ENCODE measurements at places on chromosomes 11 and 22. TPM values are rescaled to one million over a fixed set of nuclear protein-coding genes. Genes with fewer than 3 reads are reported as not detected.
A peak's percentile ranks its signal among the peaks of the same experiment; 100 is the strongest.

DNA sequence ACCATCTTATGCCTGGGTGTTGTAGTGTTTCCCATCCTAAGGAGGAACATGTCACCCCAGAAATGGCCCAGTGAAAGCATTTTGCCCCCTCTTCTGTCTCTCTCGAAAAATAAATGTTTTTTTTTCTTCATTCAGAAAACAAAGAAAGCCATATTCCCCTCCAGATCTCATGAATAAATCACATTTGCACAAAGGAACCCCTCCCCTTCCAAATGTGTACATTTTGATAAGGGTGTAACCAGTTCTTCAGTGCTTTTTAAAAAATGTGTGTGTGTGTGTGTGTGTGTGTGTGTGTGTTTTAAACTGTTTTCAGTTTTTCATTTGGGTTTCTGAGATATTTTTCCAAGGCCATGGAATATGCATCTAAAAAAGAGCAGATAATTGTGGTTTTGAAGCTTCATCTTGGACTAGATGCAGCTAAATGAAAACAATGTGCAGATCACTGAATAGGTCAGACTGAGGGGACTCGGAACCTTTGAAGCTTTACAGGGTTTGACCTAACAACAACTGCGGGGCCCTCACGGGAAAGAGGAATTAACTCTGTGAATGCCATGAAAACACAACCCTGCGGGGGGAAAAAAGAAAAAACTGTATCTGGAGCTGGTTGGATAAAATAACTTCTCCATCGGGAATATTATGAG, 76.4 kb downstream of the YAP1 start:
- no peaks in the 10 kb centered on the region for H3K36me3 ChIP-seq
- no peak overlapping the region for H3K27ac ChIP-seq
- no peak overlapping the region for H3K4me3 ChIP-seq
- no peaks in the 10 kb centered on the region for H3K27me3 ChIP-seq

- H3K4me3 ChIP-seq: no peak overlapping the region
- H3K27me3 ChIP-seq: no peaks in the 10 kb centered on the region
- H3K4me1 ChIP-seq: no peaks in the 10 kb centered on the region
- H3K27ac ChIP-seq: no peak overlapping the region
Measured at GRCh38 chr22:27207907-27208306, 550.5 kb downstream of the MIAT start.

- no peaks in the 10 kb centered on the region for H3K36me3 ChIP-seq
- no peak for DNase-seq
- H3K27ac ChIP-seq: no peak overlapping the region
- no peak overlapping the region for H3K4me3 ChIP-seq
Measured at GRCh38 chr11:85939099-85940015, 84.2 kb downstream of the CCDC83 start.

GRCh38 chr22:17806437-17806836, 32.2 kb upstream of the BID start:
- no peaks in the 10 kb centered on the region for H3K4me1 ChIP-seq
- no peak overlapping the region for H3K4me3 ChIP-seq
- peaks cover 66% of the 10 kb centered on the region for H3K36me3 ChIP-seq
- H3K27me3 ChIP-seq: no peaks in the 10 kb centered on the region

- peak; percentile 61 for DNase-seq
- H3K4me3 ChIP-seq: no peak overlapping the region
- H3K36me3 ChIP-seq: peaks cover 70% of the 10 kb centered on the region
Measured at GRCh38 chr11:90204832-90205646, 17.8 kb downstream of the CHORDC1 start.

GRCh38 chr11:116835791-116836631, 1.4 kb downstream of the APOA1 start:
- peak; percentile 68 for DNase-seq
- H3K36me3 ChIP-seq: no peaks in the 10 kb centered on the region
- no peaks in the 10 kb centered on the region for H3K27me3 ChIP-seq
- H3K27ac ChIP-seq: peak overlapping the region; percentile 45
- H3K4me1 ChIP-seq: peaks cover 21% of the 10 kb centered on the region
- H3K4me3 ChIP-seq: peak overlapping the region; percentile 29

DNA sequence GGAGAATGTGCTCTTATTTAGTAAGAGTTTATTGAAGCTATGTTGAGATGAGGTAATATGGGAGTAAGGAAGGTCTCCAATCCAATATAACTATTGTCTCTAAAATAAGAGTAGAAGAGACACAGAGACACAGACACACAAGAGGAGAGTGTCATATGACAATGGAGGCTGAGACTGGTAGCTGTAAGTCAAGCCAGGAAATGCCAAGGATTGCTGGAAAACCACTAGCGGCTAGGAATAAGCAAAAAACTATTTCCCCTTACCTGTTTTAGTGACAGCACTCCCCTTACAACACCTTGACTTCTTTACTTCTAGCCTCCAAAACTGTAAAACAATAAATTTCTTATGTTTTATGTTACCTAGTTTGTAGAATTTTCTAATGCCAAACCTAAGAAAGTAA, 1652.8 kb downstream of the LRRC4C start:
- H3K4me1 ChIP-seq: no peaks in the 10 kb centered on the region
- no peaks in the 10 kb centered on the region for H3K27me3 ChIP-seq
- DNase-seq: no peak
- H3K4me3 ChIP-seq: no peak overlapping the region

GRCh38 chr22:19988965-19989724, 27.5 kb downstream of the ARVCF start:
- no peak for DNase-seq
- H3K27me3 ChIP-seq: no peaks in the 10 kb centered on the region
- no peak overlapping the region for H3K27ac ChIP-seq

GRCh38 chr11:31895926-31896325, 84.8 kb upstream of the PAX6 start:
- no peaks in the 10 kb centered on the region for H3K4me1 ChIP-seq
- DNase-seq: no peak
- H3K27ac ChIP-seq: no peak overlapping the region
- H3K4me3 ChIP-seq: no peak overlapping the region

DNA sequence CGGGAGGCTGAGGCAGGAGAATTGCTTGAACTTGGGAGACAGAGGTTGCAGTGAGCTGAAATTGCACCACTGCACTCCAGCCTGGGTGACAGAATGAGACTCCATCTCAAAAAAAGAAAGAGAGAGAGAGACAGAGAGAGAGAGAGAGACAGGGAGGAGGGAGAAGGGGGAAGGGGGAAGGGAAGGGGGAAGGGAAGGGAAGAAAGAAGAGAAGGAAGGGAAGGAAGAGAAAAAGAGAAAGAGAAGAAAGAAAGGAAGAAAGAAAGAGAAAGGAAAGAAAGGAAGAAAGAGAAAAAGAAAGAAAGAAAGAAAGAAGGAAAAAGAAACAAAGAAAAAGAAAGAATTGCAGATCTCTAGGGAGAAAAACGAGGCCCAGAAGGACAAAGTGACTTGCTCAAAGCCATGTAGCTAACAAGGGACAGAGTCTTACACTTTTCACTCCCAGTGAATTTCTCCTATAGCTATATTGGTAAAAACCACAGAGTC, 73.8 kb upstream of the BIRC3 start:
- no peaks in the 10 kb centered on the region for H3K4me1 ChIP-seq
- no peaks in the 10 kb centered on the region for H3K36me3 ChIP-seq
- H3K27ac ChIP-seq: no peak overlapping the region

GRCh38 chr11:119496469-119496868, 73.5 kb upstream of the THY1 start:
- no peak overlapping the region for H3K4me3 ChIP-seq
- no peak overlapping the region for H3K27ac ChIP-seq
- H3K4me1 ChIP-seq: no peaks in the 10 kb centered on the region
- H3K36me3 ChIP-seq: no peaks in the 10 kb centered on the region
- H3K27me3 ChIP-seq: no peaks in the 10 kb centered on the region

- no peaks in the 10 kb centered on the region for H3K27me3 ChIP-seq
- peak overlapping the region; percentile 31 for H3K4me3 ChIP-seq
- peak; percentile 79 for DNase-seq
- no peaks in the 10 kb centered on the region for H3K4me1 ChIP-seq
- peak overlapping the region; percentile 94 for H3K27ac ChIP-seq
Measured at GRCh38 chr11:93849751-93850593, 446 bp downstream of the VSTM5 start.

GRCh38 chr11:121643479-121644186, 190.9 kb upstream of the SORL1-AS1 start:
- DNase-seq: no peak
- H3K4me3 ChIP-seq: no peak overlapping the region
- no peak overlapping the region for H3K27ac ChIP-seq
- no peaks in the 10 kb centered on the region for H3K36me3 ChIP-seq
- no peaks in the 10 kb centered on the region for H3K4me1 ChIP-seq

- no peaks in the 10 kb centered on the region for H3K27me3 ChIP-seq
- H3K36me3 ChIP-seq: no peaks in the 10 kb centered on the region
- H3K4me3 ChIP-seq: no peak overlapping the region
- no peak for DNase-seq
- no peaks in the 10 kb centered on the region for H3K4me1 ChIP-seq
- no peak overlapping the region for H3K27ac ChIP-seq
Measured at GRCh38 chr11:117606790-117607189, 190.2 kb downstream of the DSCAML1 start.

DNA sequence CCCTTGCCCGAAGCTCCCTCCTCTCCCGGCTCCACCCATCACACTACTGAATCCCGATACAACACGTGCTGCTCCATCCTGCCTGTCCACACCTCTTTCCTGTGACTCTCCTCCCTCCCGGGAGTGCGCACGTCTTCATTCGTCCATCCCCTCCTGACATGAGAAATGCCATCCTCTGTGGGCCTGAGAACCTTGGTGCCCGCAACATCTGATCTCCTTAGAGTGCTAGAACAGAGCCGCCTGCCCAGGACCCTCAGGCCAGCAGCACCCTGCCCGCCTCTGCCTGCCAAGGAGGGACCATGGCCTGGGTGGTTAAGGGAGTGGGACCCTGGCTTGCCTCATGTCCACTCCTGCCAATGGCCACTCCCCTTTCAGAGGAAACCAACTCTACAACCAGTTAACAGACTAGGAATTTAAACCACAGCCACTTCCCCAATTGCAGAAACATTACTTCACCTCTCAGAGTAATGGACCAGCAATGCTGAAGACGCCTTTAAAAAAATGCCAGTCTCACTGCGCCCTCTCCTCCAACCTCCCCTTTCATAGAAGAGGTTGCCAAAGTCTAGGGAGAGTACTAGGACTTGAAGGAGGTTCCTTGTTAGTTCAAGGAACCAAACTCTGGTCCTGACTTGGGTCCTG, 466.3 kb downstream of the OPCML start:
- no peak overlapping the region for H3K4me3 ChIP-seq
- DNase-seq: no peak
- no peaks in the 10 kb centered on the region for H3K27me3 ChIP-seq

DNA sequence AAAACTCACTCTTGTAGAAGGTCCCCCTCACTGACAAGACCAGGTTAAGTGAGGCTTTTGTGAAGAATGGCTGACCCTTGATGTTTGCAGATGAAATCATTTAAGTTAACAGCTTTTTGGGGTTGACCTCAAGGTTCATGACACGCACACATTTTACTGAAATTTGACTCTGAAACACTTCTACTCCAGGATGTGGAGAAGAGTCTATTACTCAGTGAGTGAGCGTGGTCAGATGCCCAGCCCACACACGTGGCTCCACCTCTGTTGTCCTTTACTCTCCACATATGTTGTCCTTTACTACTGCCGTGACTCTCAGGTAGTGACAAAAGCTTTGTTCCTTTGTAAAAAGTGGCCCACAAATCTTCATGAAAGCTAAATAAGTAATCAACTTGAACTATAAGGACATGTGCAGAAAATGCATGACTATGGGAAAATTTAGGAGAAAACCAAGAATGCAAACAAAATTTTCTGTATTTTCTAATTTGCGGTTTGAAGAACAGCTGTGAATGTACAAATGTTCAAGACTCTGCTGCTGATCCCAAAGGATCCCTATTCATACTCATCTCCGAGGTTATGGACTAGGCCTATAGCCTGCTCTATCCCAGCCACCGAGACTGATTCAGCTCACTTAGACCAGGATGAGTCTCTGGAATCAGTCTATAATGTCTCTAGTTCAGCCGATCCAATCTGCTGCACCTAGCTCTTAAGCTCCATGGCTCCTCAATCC, 22.4 kb downstream of the XRRA1 start:
- no peak overlapping the region for H3K4me3 ChIP-seq
- no peaks in the 10 kb centered on the region for H3K27me3 ChIP-seq
- no peaks in the 10 kb centered on the region for H3K4me1 ChIP-seq
- H3K27ac ChIP-seq: no peak overlapping the region
- DNase-seq: no peak
- H3K36me3 ChIP-seq: no peaks in the 10 kb centered on the region

DNA sequence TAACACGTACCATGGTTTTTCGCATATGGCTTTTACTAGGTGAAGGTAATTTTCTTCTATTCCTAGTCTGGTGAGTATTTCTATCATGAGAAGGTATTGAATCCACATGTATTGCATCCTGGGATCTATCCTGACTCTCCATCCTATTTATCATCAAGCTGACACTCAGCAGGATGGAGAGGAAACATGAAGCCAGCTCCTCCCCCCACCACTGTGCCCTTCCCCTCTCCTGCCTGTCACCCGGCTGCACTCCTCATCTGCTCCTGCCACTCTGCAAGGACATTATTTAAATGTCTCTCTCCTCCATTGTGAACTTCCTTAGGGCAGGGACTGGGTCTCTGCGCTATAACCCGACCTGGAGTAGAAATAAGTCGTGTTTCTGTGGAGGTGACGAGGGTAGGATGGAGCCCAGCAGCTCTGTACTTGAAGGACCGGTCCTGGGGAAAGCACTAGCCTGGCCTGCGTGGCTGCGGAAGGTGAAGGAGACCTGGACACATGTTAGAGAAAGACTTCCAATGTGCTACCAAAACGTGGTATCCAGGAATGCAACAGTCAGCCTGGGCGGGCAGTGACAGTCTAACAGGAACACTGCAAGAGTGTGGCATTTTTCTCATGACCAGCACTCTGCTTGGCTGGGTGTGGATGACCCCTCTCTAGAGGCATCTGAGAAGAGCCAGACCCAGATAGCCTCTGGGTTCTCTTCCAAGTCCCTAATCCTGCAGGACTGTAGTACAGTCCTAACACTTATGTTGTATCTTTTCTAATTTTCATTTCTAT, 111.2 kb downstream of the MICAL3 start:
- no peak overlapping the region for H3K27ac ChIP-seq
- H3K36me3 ChIP-seq: no peaks in the 10 kb centered on the region
- DNase-seq: no peak
- peaks cover 4% of the 10 kb centered on the region for H3K4me1 ChIP-seq

- H3K36me3 ChIP-seq: no peaks in the 10 kb centered on the region
- no peak overlapping the region for H3K4me3 ChIP-seq
- DNase-seq: no peak
- no peak overlapping the region for H3K27ac ChIP-seq
- H3K4me1 ChIP-seq: no peaks in the 10 kb centered on the region
- H3K27me3 ChIP-seq: no peaks in the 10 kb centered on the region
Measured at GRCh38 chr11:30254307-30255298, 23.8 kb downstream of the FSHB start.

- H3K27me3 ChIP-seq: no peaks in the 10 kb centered on the region
- no peaks in the 10 kb centered on the region for H3K4me1 ChIP-seq
- no peak overlapping the region for H3K4me3 ChIP-seq
- peak overlapping the region; percentile 63 for H3K27ac ChIP-seq
- DNase-seq: peak; percentile 61
Measured at GRCh38 chr11:61472282-61472681, 36.3 kb upstream of the LRRC10B start.

- no peak for DNase-seq
- no peak overlapping the region for H3K4me3 ChIP-seq
- no peaks in the 10 kb centered on the region for H3K36me3 ChIP-seq
- no peaks in the 10 kb centered on the region for H3K4me1 ChIP-seq
- H3K27ac ChIP-seq: no peak overlapping the region
Measured at GRCh38 chr11:32451808-32452207, 16.5 kb upstream of the WT1 start.

The OR8K3 gene
- total RNA-seq: not detected

The CCDC157 gene
- 6.3 TPM for total RNA-seq

The C11orf86 gene
- 81.7 TPM for total RNA-seq

The DRD4 gene
- 1.6 TPM for total RNA-seq
